ENCODE measurements at places on chromosomes 4 and X. TPM values are rescaled to one million over a fixed set of nuclear protein-coding genes. Genes with fewer than 3 reads are reported as not detected.

LNX1 gene
- 0.03 TPM for total RNA-seq

XG gene
- total RNA-seq = not detected

EGFL6 gene
- 0.06 TPM for total RNA-seq

PABPC1L2A gene
- total RNA-seq = not detected

S100P gene
- total RNA-seq = 67.3 TPM

GAGE2A gene
- total RNA-seq = not detected

WNK3 gene
- 0.05 TPM for total RNA-seq

GPR173 gene
- total RNA-seq = not detected

P2RY8 gene
- not detected for total RNA-seq

SPANXD gene
- not detected for total RNA-seq

FAM184B gene
- total RNA-seq = 0.05 TPM

FHIP1A gene
- total RNA-seq = 0.16 TPM

HMGB2 gene
- total RNA-seq = 110 TPM

HTATSF1 gene
- 46.3 TPM for total RNA-seq

CLGN gene
- total RNA-seq = 4.2 TPM

NOX1 gene
- total RNA-seq = not detected

CHRDL1 gene
- total RNA-seq = not detected

BGN gene
- total RNA-seq = not detected

HERC5 gene
- total RNA-seq = 3.6 TPM

CT47B1 gene
- not detected for total RNA-seq

FGB gene
- total RNA-seq = 15.9 TPM

CXCL11 gene
- total RNA-seq = 0.19 TPM

GPR119 gene
- not detected for total RNA-seq

MAML3 gene
- 11.1 TPM for total RNA-seq

MAB21L2 gene
- not detected for total RNA-seq

MGAT4D gene
- not detected for total RNA-seq

TCEAL6 gene
- total RNA-seq = not detected

PARM1 gene
- 0.40 TPM for total RNA-seq

IBSP gene
- not detected for total RNA-seq

TMPRSS11F gene
- total RNA-seq = not detected

DRD5 gene
- total RNA-seq = not detected

ADGRG2 gene
- 11.0 TPM for total RNA-seq

HPGDS gene
- total RNA-seq = not detected

FAM53A gene
- total RNA-seq = 0.95 TPM

DGKK gene
- total RNA-seq = not detected

RHOXF2 gene
- total RNA-seq = not detected

GPC3 gene
- total RNA-seq = not detected

MUC7 gene
- not detected for total RNA-seq

BLOC1S4 gene
- total RNA-seq = 18.8 TPM

FAM241A gene
- total RNA-seq = 0.90 TPM

TCEAL3 gene
- 21.6 TPM for total RNA-seq

TMPRSS11E gene
- not detected for total RNA-seq

WDR17 gene
- total RNA-seq = 2.3 TPM

UGT2B17 gene
- not detected for total RNA-seq

EIF1AX gene
- 111 TPM for total RNA-seq

NPY1R gene
- total RNA-seq = not detected

MAGEB2 gene
- not detected for total RNA-seq

RNF128 gene
- not detected for total RNA-seq

NLGN4X gene
- total RNA-seq = 0.02 TPM

TRIM61 gene
- not detected for total RNA-seq

USP17L11 gene
- total RNA-seq = not detected

USP27X gene
- 4.1 TPM for total RNA-seq

ADH1A gene
- total RNA-seq = not detected
